Heart right ventricle (tissue), 16 donors: ENCODE measurements at places on chromosomes 1 and 21. TPM values are rescaled to one million over a fixed set of nuclear protein-coding genes. Genes with fewer than 3 reads are reported as not detected.

DNA sequence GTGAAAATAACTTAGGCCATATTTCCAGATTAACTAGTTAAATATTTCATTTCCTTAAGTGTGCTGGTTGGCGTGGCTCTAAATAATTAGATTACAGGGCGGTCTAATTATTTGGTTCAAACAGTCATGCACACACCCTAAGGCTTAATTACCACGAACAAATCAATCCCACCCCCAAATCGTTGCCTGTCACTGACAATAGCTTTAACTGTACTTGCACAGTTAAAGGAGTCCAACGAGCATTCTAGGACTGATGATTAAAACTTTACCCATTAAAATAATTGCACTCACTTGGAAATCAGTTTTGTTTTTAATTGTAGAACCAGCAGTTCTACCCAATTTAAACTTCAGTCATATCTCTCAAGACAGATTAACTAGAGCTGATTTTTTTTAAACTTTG, 1.5 kb upstream of the POU2F1 start:
- DNase-seq: no peak

DNA sequence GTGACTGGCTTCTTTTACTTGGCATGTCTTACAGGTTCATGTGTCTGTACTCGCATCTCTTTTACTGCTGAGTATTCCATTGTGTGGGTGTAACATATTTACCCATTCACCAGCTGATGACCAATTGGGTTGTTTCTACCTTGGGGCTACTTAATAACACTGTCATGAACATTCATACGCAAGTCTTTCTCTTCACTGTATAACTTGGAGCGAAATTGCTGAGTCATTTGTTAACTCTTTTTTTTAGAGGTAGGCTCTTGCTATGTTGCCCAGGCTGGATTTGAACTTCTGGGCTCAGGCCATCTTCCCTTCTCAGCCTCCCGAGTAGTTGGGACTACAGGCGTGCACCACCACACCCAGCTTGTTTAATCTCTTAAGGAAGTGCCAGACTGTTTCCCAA, 6.5 kb downstream of the PYCR2 start:
- DNase-seq: no peak

DNA sequence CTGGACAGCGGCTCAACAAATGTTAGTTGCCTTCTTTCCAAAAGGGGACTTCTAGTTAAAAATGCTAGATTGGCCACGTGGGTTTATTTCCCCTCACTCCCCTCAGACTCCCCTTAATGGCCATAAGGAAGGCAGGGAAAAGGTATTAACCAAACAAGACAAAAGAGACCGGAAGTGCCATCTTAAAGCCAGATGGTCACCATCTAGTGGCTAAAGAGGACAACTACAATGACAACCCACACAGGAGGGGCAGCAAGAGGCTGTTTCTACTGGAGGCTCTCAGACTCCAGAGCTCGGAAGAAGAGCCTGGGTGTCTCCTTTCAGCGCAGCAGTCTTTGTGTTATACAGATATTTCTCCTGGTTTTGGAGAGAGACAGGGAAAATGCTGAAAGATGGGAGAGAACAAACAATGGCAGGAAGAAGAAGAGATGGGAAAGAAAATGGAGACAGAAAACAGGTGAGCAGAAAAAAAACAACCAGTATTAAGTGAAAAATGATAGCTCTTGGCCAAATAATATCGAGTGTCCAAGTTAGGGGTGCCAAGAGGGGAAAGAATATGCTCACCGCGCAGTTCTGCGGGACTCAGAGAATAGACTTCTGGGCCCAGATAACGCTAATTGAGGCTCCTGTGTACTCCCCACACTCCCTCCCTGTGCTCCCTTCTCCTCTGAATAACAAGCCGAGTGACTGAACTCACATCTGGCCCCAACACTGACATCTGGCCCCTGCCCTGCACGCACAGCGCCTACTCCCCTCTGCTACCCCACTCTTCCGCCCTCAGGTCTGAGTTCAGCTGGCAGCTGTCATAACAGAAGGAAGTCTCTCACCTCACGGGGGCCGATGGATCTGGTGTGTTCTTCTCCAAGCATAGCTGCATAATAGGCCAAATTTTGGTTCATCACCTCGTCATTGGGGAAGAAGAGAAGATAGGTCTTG, 9.6 kb downstream of the P3H1 start:
- DNase-seq: no peak

GRCh38 chr1:43563876-43564539, 33.3 kb downstream of the PTPRF start:
- no peak for DNase-seq

DNA sequence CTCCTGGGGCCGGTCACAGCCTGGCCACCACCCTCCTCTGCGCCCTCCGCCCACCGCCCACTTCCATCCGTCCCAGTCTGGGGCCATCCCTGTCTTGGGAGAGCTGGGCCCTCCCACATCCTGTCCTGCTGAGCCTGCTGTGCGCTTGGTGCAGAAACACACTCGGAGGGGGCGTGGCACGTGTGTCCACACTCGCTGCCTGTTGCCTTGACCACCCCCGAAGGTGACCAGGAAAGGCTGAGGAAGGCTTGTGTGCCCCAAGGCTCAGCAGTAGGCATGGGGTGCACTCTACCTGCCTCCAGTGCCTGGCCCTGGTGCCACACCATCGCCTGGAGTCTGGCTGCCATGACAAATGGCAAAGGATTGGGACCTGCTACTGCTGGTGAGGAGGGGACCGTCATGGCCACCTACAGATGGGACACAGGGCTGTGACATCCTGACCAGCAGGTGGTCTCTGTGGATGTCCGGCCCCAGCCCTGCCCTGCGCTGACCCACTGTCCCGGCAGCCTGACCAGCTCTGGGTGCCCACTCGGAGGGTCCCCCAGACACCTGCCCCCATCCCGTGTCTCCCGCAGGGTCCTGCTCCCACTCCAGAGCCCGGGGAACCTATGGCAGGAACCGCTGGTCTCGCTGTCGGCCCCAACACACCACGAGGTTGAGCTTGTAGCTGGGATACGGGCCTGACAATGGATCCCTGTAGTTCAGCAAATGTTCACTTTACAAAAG, 23.2 kb upstream of the PTTG1IP start:
- DNase-seq: no peak

- DNase-seq: no peak
Observed at GRCh38 chr21:33688353-33688752, 46.1 kb downstream of the ITSN1 start.

The GUCA2A gene
- not detected for polyA plus RNA-seq

The NID1 gene
- polyA plus RNA-seq: 68.9 TPM
